ENCODE measurements at places on chromosomes 2 and 18.

DNA sequence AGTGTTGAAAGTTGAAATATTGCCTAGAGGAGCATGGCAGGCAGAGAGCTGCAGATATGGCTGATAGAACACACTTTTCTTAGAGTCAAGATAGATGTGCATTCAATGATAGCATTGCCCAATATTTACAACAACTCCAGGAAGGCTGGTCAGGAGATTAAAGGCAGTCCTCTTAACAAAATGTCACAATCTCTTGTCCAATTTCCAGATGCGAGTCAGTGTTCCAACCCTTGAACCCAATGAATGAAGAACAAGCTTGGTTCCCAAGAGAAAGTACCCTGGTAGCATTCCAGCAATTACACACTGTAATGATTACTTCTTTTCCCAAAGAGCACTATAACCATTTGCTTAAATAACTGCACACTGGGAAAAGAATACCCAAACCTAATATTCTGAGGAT lies 839.4 kb upstream of the VRK2 start:
- no peak for DNase-seq

DNA sequence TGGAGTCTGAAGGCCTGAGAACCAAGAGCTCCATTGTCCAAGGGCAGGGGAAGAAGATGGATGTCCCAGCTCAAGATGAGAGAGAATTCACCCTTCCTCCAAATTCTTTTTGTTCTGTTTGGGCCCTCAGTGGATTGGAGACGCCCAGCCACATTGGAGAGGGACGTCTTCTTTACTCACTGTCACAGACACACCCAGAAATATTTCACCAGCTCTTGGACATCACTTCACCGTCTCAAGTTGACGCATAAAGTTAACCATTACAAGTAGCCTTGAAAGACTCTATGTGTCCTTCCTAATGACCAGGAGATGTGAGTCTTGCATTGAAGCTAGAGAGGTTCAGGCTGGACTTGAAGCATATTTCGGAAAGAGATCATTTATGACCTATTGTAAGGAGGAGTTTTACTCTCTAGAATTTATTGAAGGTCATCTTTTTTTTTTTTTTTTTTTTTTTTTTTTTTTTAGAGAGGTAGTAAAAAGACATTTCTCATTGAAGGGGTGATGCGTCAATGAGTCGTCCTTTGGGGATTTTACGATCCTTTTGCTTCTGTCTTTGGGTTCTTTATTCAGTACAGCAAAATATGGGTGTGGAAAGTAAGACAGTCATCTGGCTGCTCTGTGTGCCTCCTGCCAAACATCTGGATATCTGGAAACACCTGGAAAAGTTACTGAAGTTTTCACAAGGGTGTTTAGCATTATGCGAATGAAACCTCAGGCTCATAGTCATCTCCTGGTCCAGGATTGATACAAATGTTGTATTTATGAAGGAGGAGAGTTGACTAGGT lies 118.1 kb downstream of the PRPF40A start:
- DNase-seq: no peak

DNA sequence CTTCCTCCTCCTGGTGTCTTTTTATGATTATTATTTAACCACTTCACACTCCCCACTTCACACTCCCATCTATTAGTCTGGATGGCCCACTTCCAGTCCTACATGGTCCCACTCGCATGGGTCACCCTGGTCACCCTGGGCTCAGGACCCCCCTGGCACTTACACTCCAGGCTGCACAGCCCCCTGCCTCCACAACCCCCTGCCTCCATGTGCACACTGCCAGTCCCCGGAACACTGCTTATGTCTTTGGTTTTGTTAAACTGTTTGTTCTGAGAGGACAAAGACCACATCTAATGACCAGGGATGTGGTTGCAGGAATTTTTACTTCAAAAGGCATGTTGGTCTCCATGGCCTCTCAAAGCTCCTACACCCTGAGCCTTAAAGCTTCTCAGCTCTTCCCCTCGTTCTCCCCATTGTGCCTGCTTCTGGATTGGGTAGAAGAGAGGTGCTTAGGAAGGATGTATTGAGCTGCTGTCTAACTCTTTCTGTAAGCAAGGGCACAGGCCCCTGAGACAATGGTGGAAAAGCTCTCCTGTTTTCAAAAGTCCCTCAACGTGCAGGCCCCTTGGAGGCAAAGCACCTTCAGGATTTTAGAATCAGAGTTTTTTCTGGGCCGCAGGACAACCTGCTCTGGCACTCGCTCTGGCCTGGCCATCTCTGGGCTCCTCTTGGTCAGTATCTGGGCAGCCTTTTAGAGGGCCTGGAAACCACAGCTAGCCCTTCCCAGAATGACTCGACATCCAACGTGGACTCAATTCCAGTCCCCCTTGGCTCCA lies 150.0 kb upstream of the HAAO start:
- no peak for DNase-seq

- DNase-seq: no peak
These were observed 53.7 kb downstream of the FAM168B start for GRCh38 chr2:131039535-131039907.

DNA sequence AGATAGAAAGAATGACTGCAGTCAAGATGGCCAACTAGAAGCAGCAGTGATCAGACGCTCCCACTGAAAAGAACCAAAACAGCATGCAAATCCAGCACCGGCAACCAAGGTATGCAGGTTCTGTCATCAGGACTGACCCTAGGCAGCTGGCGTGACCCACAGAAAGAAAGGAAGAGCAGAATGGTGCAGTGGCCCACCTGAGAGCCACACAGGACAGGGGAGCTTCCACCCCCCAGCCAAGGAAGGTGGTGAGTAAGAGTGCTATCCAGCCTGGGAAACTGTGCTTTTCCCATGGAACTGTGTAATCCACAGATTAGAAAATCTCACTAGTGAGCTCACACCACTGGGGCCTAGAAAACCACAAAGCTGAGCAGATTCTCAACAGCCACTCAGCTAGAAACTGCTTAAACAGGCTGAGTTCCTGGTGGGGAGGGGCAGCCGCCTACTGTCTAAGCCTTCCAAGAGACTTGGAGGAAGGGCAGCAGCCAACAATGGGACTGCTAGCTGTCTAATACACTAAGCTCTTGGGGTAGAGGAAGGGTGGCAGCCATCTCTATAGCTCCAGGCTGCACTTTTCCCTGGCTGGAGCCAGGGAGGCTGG lies 127.9 kb downstream of the EVA1A start:
- DNase-seq: no peak

DNA sequence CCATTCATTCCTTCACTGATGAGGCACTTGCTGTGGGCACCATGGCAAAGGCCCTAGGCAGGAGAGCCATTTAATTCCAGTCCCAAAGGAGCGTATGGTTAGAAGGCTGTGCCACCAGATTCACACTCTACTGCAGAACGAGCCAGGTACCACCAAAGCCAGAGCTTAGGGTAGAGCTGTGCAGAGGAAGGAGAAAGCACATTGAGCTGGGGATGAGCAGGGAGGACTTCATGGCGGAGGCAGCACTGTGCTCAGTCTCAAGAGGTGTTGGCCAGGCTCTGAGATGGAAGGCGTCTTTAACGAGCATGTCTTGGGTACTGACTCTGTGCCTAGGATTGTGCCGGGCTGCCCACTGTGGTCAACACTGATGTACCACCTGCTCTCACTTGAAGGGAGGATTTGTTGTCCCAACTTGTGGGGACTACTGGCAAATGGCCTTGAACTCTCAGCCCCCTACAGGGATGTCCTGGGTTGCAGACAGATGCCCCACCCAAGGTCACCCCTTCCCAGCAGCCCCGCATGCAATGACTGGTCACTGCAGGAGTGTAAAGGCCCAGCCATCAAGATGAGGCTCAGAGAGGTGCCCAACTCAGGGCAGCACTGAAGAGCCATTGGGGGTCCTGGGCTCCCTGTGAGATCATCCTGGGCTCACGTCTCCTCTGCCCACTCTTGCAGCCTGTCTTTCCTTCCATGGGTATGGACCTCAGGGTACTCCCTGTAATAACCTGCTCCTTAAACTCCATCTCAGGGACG lies 251.4 kb downstream of the GLI2 start:
- no peak for DNase-seq

DNA sequence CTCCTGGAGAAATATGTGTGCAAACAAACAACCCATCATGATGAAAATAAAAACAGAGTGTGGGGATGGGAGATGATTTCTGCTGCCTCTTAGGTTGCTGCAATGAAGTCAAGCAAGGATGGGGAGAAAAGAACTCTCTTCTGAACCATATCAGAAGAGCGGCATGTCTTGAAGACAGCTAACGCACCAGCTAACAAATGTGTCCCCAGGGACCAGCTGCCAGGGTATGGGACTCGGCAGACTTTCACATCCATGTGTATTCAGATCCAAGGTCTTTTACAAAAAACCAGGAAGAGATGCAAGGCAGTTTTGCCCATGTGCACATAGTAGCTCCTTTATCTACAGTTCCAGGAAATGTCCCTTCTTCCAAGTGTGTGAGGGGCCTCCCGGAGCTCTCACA lies 125.4 kb downstream of the CLIP4 start:
- DNase-seq: no peak

GRCh38 chr18:72828601-72829000 lies 39.2 kb downstream of the NETO1 start:
- no peak for DNase-seq

DNA sequence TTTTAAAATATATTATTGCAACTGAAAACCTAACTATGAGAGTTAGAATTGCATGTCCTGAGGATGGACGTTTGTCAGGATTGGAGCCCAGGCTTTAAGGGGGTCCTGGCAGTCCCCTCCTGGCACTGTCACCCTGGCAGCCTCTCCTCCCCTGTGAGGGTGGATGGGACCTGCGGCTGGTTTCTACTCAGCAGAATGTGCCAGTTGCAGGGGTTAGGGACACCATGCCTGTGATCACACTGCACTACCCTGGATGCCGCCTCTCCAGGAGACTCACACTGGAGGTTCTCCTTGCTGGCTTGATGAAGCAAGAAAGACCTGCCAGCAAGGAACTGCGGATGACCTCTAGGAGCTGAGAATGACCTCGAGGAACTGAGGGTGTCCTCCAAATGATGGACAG lies 356.7 kb upstream of the MYT1L start:
- DNase-seq: no peak

- no peak for DNase-seq
These were observed 132.8 kb downstream of the ATL2 start for GRCh38 chr2:38244301-38244700.

DNA sequence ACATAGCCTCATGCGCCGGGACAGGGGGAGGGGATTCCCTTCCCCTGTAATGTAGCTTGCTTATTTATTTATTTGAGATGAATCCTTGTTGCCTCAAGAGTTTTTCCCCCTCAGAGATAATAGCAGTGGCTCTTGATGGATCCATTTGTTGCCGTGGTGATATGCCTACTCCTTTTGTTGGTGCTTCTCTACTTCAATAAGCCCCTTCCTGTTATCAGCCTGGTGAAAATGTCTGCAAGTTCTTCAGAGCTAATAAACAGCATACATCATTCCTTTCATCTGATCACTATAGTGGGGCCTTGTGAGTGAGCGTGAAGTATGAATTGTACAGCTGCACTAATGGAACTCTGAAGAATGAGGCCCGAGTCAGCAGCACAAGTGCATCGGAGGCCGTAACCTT lies 19.4 kb downstream of the FZD5 start:
- no peak for DNase-seq

- DNase-seq: no peak
These were observed 150.8 kb downstream of the CCDC85A start for GRCh38 chr2:56334622-56335021.

DNA sequence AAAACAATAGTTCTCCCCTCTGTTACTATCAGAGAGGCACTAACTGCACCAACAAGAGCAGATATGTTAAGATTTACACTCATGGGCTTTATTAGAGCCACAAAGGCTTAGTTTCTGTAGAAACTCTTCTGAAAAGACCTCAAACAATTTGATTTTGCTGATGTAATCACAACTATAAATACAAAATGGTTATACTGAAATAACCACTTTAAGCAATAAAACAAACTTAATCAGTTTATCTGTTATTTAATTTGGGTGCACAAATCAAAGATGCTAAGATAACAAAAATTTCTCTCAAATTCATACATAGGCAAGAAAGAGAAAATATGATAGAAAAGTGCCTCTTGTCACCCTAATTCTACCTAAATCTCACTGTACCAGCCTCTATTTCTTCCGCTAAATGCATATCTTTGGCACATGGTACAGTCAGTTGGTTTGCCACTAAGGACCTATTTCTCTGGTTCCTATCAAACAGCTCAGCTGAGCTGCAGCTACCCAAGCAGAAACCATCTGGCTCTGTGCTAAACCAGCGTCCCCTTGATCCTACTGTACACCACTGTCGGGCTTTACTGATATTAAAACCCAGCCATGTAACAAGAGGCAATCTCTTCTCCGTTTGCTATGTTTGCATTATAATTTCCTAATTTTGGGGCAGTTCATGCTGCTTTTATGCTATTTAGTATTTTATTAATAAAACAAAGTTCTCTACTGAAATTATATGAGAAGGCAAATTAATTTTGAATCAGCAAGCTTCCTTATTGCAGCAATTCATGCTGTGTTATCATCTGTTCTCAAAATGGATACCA lies 60.1 kb downstream of the CWC22 start:
- no peak for DNase-seq

GRCh38 chr18:51933903-51934302 lies 406.1 kb upstream of the DCC start:
- no peak for DNase-seq

GRCh38 chr18:48985161-48985560 lies 34.4 kb upstream of the SMAD7 start:
- no peak for DNase-seq

DNA sequence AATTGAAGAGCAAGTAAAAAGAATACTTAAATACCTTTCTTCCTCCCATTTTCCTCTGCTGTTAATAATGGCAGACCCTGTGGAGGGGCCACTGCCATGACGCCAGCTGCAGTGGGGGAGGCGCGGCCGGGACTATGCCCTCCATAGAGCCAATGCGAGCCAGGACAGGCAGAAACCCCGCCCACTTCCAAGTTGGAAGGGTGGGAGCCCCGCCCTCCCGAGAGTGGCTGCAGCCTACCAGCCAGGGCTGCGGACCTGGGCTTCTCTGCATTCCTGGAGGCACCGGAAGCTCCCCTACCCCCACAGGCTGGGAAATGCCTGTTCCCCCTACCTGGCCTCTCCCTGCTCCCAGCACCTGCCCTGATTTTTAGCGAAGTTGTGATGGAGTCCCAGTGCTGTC lies 439.4 kb upstream of the CDH19 start:
- DNase-seq: no peak

- no peak for DNase-seq
These were observed 1.5 kb downstream of the SFXN5 start for GRCh38 chr2:73069855-73070642.

DNA sequence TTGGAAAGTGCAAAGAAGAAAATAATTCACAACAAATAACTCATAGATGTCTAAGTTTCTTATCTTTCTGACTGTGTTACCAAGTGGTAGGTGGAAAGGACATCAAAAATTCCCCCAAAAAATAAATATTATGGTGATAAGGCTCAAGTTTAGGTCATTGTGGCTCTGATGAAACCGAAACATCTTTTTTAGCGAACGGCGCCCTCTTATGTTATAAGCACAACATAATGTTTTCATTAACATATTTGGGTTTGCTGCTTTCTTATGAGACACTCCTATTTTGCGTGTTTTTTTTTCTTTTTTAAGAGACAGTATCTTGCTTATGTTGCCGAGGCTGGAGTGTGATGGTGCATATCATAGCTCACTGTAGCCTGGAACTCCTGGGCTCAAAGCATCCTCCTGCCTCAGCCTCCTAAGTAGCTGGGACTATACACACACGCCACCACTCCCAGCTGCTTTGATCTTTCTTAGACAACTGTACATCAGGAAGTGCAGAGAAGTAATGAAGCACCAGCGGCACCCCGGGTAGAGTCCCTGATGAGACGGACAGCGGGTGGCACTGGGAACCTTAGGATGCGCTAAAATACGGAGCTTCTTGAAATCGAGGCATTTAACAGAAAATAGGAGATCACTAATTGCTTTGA lies 38.5 kb upstream of the SLC35G4 start:
- no peak for DNase-seq

GRCh38 chr18:33616556-33616955 lies 38.5 kb downstream of the ASXL3 start:
- no peak for DNase-seq
